Lung (tissue), 17 donors: ENCODE measurements at places on chromosomes 16 and 17. TPM values are rescaled to one million over a fixed set of nuclear protein-coding genes. Genes with fewer than 3 reads are reported as not detected.

DNA sequence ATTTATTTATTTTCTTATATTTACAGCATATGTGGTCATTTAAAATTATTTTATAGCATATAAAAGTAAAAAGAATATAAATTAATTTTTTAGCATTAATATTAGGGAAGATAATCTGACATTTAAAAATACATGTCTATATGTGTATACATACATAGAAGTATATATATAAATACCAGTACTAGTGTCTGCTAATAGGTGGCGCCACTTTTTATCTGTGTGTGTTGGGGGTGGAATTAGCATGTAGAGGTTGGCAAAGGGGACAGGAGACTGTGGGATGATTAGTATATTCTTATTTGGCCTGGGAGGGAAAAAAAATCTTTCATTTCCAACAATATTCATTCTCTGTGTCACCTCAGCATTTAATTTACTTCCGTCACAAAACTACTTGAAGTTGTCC lies 359.1 kb downstream of the WWOX start:
- no peaks in the 10 kb centered on the region for H3K4me1 ChIP-seq
- H3K27ac ChIP-seq, result no peak overlapping the region
- DNase-seq, result no peak
- H3K27me3 ChIP-seq, result no peaks in the 10 kb centered on the region
- H3K36me3 ChIP-seq, result no peaks in the 10 kb centered on the region
- no peak overlapping the region for H3K4me3 ChIP-seq

Gene MED9
- 14.2 TPM for total RNA-seq

Gene KRT40
- total RNA-seq, result not detected

DNA sequence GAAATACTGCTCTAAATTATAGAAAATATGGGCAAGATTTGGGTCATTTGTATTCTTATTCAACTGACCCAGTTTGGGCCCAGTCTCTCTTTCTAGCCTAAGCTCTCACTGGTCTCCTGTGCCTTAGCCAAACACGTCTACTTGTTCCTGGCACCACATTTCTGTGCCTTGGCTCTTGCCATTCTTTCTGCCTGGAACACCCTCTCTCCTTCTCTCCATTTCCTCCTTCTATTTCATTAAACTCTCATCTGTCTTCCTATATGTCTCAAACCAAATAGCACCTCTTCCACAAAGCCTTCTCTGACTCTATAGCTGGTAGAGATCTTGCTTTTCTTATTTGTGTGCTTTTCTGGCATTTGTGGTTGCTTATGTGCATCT lies 37.7 kb upstream of the NUFIP2 start:
- H3K4me3 ChIP-seq, result no peak overlapping the region
- no peaks in the 10 kb centered on the region for H3K27me3 ChIP-seq
- DNase-seq, result no peak
- no peak overlapping the region for H3K27ac ChIP-seq

- no peaks in the 10 kb centered on the region for H3K27me3 ChIP-seq
- peak; percentile 70 for DNase-seq
- H3K27ac ChIP-seq, result no peak overlapping the region
- peaks cover 47% of the 10 kb centered on the region for H3K4me1 ChIP-seq
- no peaks in the 10 kb centered on the region for H3K36me3 ChIP-seq
Observed at GRCh38 chr17:83186226-83186625, 106.8 kb downstream of the METRNL start.

Gene TBX21
- total RNA-seq, result 0.77 TPM

DNA sequence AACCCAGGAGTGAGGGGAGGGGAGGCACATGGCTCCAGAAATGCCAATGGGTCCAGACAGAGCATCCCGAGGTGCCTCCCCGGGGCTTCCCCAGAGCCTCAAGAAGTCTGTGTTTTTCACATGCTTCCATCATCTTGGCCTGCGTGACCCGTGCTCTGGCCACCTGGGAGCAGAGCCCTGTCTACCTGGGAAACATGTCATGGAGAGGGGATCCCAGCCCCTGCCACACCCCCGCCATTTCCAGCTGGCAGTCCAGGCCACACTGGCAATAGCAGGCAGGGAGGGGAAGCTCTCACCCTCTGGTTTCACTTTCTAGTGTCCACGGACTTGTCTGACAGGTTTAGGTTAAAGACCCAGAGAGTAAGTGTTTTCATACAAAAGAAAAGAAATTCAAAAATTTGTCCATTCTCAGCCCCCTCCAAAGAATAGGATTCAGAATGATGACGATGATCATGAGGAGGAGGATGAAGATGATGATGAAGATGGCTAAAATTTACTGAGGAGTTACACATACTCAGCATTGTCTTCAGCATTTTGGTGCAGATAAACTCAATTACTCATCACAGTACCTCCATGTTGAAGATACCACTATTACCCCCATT lies 9.0 kb downstream of the SMIM5 start:
- no peaks in the 10 kb centered on the region for H3K27me3 ChIP-seq
- H3K36me3 ChIP-seq, result no peaks in the 10 kb centered on the region

- H3K27ac ChIP-seq, result peak overlapping the region; percentile 34
- DNase-seq, result peak; percentile 42
- no peaks in the 10 kb centered on the region for H3K36me3 ChIP-seq
- H3K4me3 ChIP-seq, result no peak overlapping the region
Observed at GRCh38 chr17:49216953-49217650, 6.6 kb downstream of the ABI3 start.

- H3K4me1 ChIP-seq, result peaks cover 8% of the 10 kb centered on the region
- H3K27me3 ChIP-seq, result no peaks in the 10 kb centered on the region
- DNase-seq, result no peak
- H3K36me3 ChIP-seq, result peaks cover 10% of the 10 kb centered on the region
- H3K4me3 ChIP-seq, result no peak overlapping the region
- H3K27ac ChIP-seq, result peak overlapping the region; percentile 12
Observed at GRCh38 chr17:63696381-63696961, 3.5 kb downstream of the LIMD2 start.

Gene SMCR8
- 17.4 TPM for total RNA-seq

Gene MPV17L
- 7.0 TPM for total RNA-seq

DNA sequence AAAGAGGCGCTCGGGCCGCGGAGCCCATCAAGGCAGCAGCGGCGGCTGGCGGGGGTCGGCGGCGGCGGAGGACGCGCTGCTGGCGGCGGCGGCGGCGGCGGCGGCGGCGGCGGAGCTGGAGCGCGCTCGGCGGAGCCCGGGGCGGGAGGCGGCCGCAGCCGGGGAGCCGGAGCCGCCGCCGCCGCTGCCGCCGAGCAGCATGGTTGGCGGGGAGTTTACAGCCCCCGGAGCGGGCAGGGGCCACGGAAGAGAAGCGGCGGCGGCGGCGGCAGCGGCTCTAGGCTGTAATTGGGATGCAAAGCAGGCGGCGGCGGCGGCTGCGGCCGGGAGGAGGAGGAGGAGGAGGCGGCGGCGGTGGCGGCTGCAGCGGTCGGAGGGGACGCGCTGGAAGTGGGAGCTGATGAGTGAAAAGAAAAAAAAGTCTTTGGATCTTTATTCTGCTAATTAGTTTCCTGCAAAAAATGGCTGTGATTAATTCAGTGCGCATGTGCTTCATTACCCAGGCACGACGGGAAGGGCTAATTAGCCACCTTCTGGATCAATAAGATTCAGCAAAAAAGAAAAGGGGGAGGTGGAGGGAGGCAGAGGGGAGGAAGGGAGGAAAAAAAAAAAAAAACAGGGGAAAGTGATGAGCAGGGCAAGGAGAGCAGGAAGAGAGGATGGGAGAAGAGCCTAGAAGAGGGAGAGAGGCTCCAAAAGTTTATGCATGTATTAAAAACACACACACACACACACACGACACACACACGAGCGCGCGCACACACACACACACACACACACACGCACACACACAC lies 10.9 kb upstream of the ZFHX3 start:
- peaks cover 24% of the 10 kb centered on the region for H3K4me1 ChIP-seq
- H3K27me3 ChIP-seq, result peaks cover 11% of the 10 kb centered on the region
- peak overlapping the region; percentile 94 for H3K27ac ChIP-seq

Gene NPIPA8
- total RNA-seq, result 1.1 TPM

GRCh38 chr16:48126801-48127644 lies 28.8 kb downstream of the ABCC12 start:
- DNase-seq, result peak; percentile 60
- H3K27me3 ChIP-seq, result no peaks in the 10 kb centered on the region
- H3K27ac ChIP-seq, result peak overlapping the region; percentile 47
- no peaks in the 10 kb centered on the region for H3K36me3 ChIP-seq
- peaks cover 4% of the 10 kb centered on the region for H3K4me1 ChIP-seq
- no peak overlapping the region for H3K4me3 ChIP-seq

DNA sequence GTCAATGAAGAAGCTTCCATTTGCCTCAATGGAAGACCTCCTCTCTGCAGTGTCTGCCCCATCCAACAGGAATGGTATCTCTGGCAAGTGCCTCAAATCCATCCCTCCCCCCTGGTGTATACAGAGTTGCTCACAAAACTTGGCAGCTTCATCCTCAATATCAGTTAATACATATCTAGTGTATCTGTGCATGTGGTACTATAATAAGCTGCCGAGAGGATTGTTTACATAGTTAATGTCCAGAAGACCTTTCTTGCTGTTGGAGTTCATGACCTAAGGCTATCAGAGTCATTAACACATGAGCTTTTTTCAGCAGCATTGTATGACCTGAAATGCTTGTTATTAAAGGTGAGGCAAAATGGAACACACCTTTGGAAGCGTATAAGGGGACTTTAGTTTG lies 14.0 kb upstream of the RASL10B start:
- H3K27me3 ChIP-seq, result no peaks in the 10 kb centered on the region
- H3K4me1 ChIP-seq, result peaks cover 8% of the 10 kb centered on the region
- H3K27ac ChIP-seq, result peak overlapping the region; percentile 39

DNA sequence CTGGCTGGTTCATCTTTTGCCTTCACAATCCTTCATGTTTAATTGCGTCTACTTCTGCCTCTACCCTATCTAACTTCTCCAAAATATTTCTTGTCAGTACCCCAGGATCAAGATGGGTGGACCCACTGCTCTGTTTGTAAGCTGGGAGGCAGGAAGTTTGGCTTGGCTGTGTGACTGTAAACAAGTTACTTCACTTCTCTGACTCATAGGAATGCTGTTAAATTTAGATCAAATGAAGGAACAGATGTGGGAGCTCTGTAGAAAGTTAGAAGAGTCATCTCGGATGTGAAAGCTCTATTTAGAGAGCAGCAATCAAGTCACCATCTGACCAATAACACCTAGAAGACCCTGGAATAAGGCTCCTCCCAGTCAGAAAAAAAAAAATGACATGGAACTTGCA lies 55.2 kb upstream of the MRTFB start:
- no peak for DNase-seq
- H3K27me3 ChIP-seq, result no peaks in the 10 kb centered on the region
- H3K4me1 ChIP-seq, result peaks cover 5% of the 10 kb centered on the region
- H3K27ac ChIP-seq, result peak overlapping the region; percentile 23
- no peaks in the 10 kb centered on the region for H3K36me3 ChIP-seq

DNA sequence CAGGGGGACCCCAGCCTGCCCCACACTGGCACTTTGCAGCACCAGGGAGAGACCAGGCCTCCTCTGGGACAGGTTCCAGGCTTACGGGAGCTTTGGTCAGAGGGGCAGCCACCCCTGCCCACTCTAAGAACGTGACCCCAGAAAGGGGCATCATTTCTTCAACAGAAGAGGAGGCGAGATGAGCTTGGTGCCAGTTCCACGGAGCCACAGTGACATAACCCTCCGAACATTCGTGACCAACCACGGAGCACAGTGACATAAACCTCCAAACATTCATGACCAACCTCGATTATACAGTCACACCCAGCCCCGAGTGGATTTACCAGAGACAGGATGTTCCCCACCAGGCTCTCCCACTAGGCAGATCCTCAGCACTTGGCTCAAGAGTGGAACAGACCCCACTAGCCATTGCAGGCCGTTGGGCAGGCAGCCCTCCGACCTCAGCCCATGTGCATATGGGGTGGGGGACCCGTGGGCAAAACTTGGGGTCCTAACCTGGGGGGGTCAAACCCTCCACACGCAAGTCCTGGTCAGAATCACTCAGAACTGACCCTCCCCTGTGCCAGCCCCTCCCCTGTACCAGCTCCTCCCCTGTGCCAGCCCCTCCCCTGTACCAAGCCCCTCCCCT lies 112.9 kb downstream of the METRNL start:
- H3K36me3 ChIP-seq, result no peaks in the 10 kb centered on the region
- H3K4me3 ChIP-seq, result no peak overlapping the region
- DNase-seq, result no peak
- H3K27ac ChIP-seq, result peak overlapping the region; percentile 13
- peaks cover 15% of the 10 kb centered on the region for H3K4me1 ChIP-seq

DNA sequence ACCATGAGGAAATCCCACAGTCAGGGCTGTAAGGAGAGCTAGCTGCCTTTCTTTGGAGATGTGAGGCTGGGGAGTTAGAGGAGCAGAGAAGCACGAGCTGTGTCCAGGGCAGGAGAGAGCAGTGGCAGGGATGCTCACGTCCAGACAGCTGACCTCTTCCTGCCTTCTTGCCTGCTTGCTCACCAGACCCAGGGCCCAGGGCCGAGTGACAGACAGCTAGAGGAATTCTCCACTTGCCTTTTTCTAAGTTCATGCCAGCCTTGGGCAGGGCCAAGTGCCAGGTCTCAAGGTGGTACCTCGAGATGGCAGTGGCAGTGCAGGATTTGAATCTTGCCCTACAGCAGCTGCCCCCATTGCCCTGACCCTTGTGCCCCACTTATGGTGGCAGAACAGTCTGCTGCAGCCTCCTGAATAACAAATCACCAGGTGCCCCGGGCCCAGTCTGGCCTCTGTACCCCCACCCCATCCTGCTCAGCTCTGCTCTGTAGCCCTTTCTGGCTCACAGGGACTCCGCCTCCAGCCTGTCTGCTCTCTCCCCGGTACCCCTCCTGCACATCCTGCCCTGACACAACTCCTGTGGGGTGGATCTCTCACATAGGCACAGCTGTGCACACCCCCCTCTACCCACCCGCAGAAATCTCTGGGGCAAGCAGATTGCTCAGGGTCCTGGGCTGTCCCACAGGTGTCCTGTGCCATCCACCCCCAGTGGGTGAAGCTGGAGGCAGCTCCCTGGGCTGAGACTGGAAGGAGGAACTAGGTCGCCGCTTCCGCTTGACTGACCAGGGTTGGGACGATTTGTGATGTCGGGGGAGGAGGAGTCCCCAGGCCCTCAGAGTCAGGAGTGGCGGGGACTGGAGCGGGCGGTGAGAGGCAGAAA lies 25.9 kb downstream of the GRIN2C start:
- DNase-seq, result no peak
- H3K4me1 ChIP-seq, result no peaks in the 10 kb centered on the region
- no peaks in the 10 kb centered on the region for H3K36me3 ChIP-seq
- H3K27me3 ChIP-seq, result no peaks in the 10 kb centered on the region

Gene CSNK1D
- 72.7 TPM for total RNA-seq
